ENCODE measurements at places on chromosomes 4 and X. TPM values are rescaled to one million over a fixed set of nuclear protein-coding genes. Genes with fewer than 3 reads are reported as not detected.

The C4orf50 gene
- polyA plus RNA-seq, result 0.58 TPM

The EBP gene
- polyA plus RNA-seq, result 110 TPM

The FAT1 gene
- 186 TPM for polyA plus RNA-seq

The ATP8A1 gene
- 58.8 TPM for polyA plus RNA-seq

The CCDC149 gene
- polyA plus RNA-seq, result 13.7 TPM

The LRP2BP gene
- 2.6 TPM for polyA plus RNA-seq

The LRAT gene
- 1.6 TPM for polyA plus RNA-seq

The PRKG2 gene
- polyA plus RNA-seq, result 61.2 TPM

GRCh38 chr4:145716661-145717200 lies 36.8 kb downstream of the C4orf51 start:
- no peak for DNase-seq

- no peak for DNase-seq
These were observed 73.3 kb upstream of the SOD3 start for GRCh38 chr4:24722026-24722568.

- DNase-seq, result no peak
These were observed 15.0 kb downstream of the C4orf51 start for GRCh38 chr4:145694929-145695328.

GRCh38 chrX:9465380-9466123 lies 694 bp downstream of the TBL1X start:
- no peak for DNase-seq

GRCh38 chrX:109863811-109864210 lies 130.8 kb upstream of the ACSL4 start:
- DNase-seq, result no peak

DNA sequence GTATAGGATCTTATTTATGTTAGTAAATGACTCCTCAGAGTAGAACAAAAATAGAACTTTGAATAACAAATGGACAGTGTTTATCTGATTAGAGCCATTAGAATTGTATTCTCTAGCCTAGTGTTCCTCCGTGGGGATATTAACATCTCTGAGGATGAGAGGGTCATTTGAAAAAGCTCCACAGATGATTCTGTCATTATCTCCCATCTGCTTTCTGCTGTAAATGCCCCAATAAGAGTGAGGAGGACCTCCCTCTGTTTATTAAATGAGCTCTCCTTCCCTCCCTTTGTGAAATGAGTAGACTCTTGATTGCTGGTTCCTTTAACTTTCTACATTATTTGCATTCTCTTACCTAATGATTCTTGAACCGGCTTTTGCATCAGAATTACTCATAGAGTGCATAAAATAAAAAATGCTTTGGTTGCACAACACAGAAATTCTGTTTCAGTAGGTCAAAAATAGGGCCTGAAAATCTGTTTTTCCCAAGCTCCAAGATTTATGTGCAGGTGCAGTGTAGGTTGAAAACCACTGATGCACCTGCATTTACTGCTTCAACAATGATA lies 18.0 kb downstream of the GC start:
- DNase-seq, result no peak

GRCh38 chrX:68086709-68087108 lies 346.6 kb downstream of the OPHN1 start:
- DNase-seq, result no peak

DNA sequence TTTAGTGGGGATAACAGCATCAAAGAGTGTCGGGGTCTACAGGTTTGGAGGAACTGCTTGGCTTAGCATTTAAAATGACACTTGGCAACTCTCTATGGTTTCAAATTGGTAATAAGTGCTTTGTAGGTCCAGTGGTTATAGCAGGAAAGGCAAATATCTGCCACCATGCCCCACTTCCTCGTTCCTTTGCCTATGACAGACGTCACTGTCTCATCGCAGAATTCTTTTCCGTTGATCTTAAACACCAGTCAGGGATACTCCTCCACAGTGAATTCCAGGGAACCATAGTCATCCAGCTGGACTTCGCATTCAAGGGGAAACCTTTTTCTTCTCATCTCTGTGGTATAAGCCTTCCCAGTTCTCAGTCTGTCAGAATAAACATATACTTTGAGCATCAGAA lies 319.1 kb downstream of the GPAT3 start:
- no peak for DNase-seq

- no peak for DNase-seq
These were observed 16.9 kb upstream of the ANOS1 start for GRCh38 chrX:8748855-8749254.

DNA sequence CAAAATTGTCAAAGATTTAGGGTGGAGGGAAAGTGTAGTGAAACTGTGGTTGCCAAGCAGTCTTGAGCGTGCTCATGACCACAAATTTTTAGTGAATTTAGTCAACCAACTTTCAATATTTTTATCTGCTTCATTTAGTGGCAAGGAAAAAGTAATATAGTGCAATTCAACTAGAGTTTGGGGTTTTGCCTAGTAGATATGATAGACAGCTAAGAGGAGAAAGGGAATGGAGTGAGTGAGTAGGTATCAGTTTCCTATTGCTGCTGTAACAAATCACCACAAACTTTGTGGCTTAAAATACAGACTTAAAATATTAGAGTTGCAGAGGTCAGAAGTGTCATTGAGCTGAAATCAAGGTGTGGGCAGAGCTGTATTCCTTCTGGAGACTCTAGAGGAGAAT lies 3.7 kb upstream of the CT47C1 start:
- no peak for DNase-seq

DNA sequence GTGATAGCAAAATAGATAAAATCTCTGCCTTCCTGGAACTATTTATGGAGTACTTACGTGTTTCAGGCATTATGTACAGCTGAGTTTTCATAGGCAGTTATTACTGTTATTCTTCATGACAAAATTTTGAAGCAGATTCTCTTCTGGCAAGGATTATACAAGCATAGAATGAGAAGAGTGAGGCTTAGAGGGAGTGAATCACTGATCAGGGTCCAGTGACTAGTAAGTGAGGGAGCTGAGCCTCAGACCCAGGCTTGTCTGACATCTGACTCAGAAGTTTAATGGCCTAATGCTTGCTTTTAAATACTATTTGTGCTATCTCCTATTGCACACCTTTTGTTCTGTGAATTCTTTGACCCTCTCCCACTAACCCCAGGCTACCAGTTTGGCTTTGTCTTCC lies 110.6 kb downstream of the DTHD1 start:
- no peak for DNase-seq

- peak; percentile 53 for DNase-seq
These were observed 24.3 kb downstream of the PSAPL1 start for GRCh38 chr4:7410446-7410845.

DNA sequence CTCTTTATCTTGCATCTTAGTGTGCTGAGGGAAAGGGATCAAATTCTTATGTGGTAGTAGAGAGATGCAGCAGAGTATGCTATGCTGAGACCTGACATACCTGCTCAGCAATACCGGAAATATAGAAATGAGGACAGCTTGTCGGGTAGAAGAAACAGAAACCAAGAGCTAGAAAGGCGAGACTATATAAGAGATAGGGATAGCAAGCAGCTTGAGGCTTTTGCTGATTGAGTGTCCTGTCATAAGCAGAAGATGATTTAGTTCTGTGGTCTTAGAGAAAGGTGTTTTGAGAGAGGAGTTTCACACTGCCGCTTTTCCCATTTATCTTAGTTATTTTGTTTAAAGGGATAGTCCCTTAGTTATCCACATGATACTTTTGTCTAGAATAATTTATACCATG lies 31.7 kb downstream of the USP9X start:
- DNase-seq, result peak; percentile 40

DNA sequence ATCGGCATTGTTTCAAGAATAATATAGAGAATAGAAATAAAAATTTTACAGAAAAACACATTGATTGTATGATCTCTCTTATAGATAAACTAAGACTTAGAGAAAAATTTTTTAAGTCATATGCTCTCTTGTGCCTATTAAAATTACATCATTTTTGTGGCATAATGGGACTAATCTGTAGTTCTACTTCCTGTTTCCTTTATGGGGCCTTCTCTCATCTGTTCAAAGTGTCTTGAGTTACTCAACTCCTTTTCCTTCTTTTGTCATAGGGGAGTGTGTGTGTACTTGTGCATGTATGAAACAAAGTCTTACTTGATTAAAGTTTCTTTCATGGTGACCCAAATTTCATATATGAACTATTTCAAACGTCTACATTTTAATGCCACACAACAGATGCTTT lies 1448.9 kb upstream of the TENM3 start:
- DNase-seq, result no peak

DNA sequence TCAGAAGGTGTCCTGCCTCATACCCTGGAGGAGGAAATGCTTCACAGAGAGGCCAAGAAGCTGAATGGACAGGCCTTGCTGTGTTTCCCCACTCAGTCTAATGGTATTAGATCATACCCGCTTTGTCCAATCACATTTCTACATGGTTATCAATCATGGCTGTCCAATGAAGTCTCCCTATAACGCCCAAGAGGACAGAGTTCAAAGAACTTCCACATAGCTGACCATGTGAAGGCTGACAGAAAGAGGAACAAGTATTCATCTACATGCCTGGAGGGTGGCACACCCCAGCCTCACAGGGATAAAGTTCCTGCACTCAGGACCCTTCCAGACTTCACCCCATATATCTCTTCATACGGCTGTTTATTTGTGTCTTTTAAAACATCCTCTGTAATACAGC lies 123.4 kb downstream of the MANBA start:
- DNase-seq, result no peak

- DNase-seq, result no peak
These were observed 2085.4 kb downstream of the ARAP2 start for GRCh38 chr4:34158878-34159277.

DNA sequence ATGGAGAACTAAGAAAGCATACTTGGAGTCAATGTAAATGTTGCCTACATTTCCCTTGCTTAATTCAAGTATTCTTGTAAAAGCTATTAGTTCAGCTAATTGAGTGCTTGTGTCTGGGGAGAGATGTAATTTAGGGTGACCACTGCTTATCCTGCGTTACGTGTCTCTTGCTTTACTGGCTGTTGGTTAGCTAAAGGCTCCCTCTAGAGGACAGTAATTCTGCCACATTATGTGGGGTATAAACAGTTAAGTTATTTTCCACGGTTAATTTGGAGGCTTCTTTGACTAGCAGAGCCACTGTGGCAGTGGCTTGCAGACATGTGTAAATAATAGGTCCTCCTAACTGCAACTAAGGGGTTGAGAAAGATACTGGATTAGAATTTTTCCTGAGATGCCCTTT lies 25.3 kb upstream of the NAF1 start:
- no peak for DNase-seq
